CD4-positive, alpha-beta T cell treated with Interleukin-6 at 100 ng/mL for 8 hours (primary cell): ENCODE measurements at places on chromosomes 1 and 21.

- no peak for DNase-seq
Measured at GRCh38 chr1:151964510-151964909, 29.1 kb downstream of the S100A10 start.

GRCh38 chr1:171802207-171802606 is 20.7 kb downstream of the METTL13 start:
- DNase-seq: no peak

- no peak for DNase-seq
Measured at GRCh38 chr21:24636696-24637095, 970.6 kb downstream of the MRPL39 start.

- DNase-seq: no peak
Measured at GRCh38 chr1:41507110-41507720, 22.7 kb upstream of the EDN2 start.

DNA sequence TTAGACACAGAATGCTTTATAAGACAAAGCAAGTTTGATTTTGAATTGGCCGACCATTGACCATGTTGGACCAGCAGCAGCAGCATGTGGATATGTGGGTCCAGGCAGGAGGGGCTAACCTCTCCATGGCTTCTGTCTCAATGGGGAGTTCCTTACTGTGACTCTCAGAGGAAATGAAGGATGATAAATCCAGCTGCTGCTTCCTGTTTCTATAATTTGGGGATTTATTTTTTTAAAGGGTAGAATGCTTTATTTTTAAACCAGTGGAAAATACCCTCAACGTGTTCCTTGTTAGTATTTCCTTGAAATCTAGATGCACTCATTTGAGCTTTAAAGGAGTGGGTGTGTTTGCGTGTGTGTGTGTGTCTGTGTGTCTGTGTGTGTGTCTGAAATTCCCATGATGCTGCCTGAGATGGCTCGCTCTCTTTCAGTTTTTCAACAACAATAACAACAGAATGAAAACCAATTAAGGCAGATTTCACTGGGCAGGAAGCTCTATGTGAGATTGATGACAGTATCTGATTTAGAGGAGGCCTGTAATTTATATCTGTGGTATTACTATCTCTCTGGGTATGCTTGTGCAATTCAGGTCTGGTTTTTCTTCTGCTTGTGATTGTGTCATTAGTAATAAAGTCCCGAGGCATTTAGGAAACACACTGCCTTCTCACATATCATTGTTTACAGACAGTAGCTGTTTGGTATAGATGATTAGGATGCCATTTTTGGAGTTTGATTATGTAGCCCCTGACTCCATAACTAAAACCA is 86.1 kb upstream of the ZNF326 start:
- DNase-seq: no peak

DNA sequence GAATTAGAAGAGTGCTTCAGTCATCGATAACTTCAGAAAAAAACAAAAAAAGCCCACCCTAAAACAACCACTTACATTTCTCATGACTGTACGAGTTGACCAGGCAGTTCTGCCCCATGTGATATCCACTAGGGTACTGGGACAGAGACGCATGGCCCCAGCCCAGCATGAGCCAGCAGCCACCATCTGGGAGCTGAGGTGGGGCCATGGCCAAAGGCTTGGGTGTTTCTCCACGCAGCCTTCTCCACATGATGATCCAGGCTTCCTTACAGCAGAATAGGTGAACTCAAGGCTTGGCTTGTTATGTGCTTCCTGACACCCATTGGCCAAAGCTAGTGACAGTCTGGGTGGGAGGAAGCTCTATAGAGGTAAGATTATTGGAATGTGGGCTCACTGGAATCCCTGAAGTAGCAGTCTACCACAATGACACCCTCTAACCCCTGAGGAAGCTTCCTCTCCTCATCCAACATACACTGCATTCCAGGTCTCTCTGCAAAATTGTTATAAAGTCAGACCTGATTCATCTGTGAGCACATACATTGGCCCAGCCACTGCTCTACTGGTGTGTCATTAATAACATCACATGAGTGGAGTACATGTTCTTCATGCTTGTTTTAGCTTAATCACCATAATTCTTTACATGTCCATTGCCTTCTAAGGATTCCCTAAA is 66.3 kb upstream of the NTPCR start:
- no peak for DNase-seq

DNA sequence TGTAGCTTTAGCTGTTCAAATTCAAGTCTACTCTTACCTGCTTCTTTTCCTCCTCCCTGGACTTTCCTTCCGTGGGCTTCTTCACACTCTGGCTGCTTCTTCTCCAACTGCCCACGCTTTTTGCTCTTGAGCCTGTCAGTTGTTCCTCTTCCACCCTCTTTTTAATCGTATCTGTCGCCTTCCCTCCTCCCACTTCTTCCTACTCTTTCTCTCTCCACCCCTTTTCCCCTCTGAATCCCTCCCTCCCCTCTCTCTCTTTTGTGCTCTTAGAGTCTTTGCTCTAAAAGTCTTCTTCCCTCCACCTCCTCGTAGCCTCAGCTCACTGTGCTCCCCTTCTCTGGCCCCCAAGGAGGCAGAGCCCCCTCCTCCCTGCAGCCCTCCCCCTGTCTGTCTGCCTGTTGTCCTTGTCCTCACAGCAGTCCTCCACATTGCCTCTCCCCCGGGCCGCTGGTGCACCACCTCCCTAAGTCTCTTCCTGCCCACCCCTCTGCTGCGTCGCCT is 12.9 kb upstream of the GJA5 start:
- DNase-seq: no peak

GRCh38 chr1:59107516-59107915 is 189.4 kb upstream of the FGGY start:
- no peak for DNase-seq

DNA sequence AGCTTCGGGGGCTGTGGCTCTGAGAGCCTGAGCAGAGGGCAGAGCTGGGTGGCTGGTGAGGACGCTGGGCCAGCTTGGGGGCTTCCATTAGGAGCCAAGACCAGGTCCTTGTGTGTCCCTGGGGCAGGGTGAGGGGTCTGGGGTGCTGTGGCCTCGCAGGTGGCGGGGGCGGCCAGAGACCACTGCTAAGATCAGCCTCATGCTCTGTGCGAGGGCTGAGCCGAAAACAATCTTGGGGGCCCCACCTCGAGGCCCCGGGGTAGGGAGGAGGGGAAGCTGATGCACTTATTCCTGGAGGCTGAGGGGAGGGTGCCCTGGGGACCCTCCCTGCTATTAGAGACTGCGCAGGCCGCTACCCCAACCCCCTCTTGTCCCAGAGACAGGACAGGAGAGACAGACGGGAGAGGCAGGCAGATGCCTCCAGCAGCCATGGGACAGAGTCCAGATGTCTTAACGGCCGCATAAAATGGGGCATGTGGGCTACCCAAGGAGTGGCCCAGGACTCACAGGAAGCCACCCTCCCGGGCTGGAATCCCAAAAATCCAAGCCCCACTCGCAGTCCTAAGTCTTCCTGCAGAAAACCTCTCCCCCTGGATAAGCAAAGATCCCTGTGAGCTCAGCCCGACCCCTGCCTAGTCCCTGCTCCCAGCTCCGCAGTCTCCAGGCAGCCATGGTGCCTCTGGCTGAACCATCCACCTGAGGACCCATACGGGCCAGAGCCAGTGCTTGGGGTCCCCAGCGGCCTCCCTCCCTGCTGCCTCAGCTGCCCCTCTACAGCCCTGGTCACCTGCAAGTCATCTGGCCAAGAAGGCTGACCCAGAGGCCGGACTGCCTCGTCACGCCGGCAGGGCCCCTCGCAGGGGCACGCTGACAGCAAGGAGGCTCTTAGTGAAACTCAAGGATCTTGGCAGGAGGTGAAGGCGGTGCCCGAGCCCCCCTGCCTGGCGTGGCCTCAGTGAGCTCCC is 43.6 kb upstream of the COL18A1 start:
- no peak for DNase-seq

- DNase-seq: no peak
Measured at GRCh38 chr1:153072806-153073726, 1.7 kb upstream of the SPRR2B start.

DNA sequence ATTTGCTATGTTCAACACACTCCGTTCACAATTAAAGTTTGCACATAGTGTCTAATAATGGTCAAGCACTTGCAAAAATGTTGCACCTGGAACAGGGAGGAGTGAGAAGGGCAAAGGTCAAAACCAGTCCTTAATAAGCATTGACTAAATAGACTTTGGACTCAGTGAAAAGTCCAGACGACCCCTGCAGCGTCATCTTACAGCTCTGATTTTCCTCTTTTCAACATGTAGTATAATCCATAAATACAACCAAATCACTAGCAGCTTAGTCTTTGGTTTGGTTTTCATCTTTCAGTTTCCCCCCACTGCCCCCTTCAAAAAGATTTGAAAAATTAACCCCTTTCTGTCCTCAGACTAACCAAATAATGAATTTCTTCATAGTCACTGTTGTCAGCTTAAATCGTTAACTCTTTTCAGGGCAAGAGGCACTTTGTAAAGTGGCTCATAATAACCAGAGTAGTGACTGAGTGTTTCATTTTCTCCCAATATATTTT is 290.3 kb downstream of the PTPRC start:
- DNase-seq: no peak

DNA sequence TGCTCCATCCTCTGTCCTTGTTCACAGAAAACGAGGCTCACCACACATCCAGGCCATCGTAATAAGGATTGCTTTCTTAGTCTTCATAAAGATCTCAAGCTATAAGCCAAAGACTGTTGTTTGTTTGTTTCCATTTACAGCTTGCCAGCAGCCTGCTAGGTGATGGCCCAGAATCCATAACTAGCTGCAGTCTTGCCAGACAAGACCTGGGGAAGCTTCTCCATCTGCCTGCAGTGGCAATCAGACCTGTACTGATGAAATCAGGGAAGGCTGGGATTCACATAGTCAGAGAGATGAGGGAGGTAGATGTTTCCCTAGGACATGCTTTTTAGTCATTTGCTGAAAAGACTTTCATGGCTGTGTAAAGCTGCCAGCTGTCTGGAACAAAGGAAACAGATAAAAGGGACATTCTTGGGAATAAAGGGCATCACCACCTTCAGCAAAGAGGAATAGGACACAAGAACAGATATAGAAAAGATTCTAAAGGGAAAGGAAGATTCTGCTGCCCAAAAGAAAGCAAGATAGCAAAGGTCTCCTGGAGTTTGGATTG is 51.0 kb downstream of the MT1HL1 start:
- DNase-seq: no peak

DNA sequence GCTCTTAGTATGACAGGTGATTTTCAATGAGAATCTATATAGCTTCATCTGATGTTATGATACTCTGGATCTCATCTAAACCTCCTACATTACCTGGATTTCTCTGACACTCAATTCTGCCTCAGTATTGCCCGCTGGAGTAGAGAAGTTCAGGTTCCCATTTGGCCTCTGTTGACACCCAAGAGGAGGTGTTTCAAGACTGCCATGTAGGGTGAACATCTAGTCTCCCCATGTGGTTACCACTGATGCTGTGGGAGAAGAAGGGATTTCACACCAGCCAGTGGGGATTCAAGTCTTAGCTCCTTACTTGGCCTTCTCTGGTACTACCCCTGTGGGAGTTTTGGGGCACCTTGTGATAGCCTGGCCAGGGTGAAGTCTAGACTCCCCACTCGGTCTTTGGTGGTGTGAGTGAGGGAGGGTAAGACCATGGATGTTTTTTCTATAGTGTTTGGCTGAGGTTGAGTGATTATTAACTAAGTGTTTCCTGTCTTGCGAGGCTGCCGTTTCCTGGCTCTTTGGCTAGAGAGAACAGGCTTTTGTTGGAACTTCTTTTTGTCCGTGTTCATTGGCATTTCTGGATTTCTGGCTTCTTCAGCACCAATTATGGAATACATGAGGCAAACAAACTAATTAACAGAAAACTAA is 90.7 kb downstream of the RHOU start:
- DNase-seq: no peak

GRCh38 chr1:186617926-186618325 is 62.3 kb downstream of the PTGS2 start:
- no peak for DNase-seq

- DNase-seq: no peak
Measured at GRCh38 chr1:12556957-12557935, 60.8 kb downstream of the DHRS3 start.

DNA sequence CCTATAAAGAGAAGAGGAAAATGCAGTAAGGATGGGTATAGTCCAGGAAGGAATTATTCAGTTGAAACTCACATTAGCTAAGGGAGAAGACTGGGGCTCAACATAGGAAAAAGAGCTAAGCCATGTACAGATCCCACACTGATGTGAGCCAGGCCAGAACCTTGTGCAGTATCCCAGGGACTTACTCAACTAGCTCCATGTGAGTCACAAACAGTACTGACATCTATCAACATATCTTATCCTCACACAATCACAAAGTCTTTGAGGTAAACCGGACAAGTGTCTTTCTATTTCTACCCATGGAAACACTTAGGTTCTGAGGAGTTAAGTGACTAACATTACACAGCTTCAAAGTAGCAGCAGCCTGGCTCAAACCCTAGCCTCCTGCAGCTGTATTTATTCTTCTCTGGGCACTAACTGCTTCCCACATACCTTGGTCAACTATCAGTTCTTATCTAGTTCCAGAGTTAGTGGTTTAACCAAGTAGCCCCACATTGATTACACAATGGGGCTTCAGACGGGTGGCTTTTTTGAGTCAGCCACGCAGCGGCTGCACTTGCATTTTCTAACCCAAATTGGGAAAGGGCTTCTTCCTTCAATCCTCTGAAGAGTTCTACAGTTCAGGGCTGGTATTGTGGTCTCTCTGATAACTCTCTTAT is 9.5 kb downstream of the CD5L start:
- no peak for DNase-seq

GRCh38 chr1:65503427-65503826 is 83.0 kb downstream of the LEPR start:
- no peak for DNase-seq

DNA sequence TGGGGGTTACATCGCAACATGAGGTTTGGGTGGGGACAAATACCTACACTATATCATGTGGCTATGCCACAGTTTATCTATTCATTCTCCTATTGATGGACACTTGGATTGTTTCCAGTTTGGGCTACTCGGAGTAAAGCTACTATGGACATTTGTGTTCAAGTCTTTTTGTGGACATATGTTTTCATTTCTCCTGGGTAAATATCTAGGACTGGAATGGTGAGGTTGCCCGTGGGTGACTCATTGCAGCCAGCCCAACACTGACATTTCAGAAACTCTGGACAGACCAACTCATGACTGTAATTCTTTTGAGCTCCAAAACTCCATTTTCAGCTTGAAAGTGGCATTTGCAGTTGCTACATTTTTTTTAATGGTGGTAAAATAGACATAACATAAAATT is 82.7 kb downstream of the KAZN start:
- no peak for DNase-seq

GRCh38 chr1:196887515-196888239 is at the start of gene CFHR4:
Gene CFHR4, plus strand, starts transcription at chr1:196888052. Its CDS starts 99 bp downstream, at chr1:196888151.
- DNase-seq: no peak

GRCh38 chr1:203129501-203130231 is 2.1 kb downstream of the ADORA1 start:
- no peak for DNase-seq
